ENCODE measurements at places on chromosomes 2 and 18. TPM values are rescaled to one million over a fixed set of nuclear protein-coding genes. Genes with fewer than 3 reads are reported as not detected.

LRPPRC gene
- 56.6 TPM for total RNA-seq

LOXL3 gene
- 0.94 TPM for total RNA-seq

EDAR gene
- total RNA-seq, result not detected

KCNF1 gene
- 0.20 TPM for total RNA-seq

HAAO gene
- total RNA-seq, result not detected

DNAJB2 gene
- 11.6 TPM for total RNA-seq

ABCG8 gene
- total RNA-seq, result not detected

ADGRF3 gene
- total RNA-seq, result 0.05 TPM

KCNIP3 gene
- total RNA-seq, result 0.15 TPM

LYPD6 gene
- total RNA-seq, result 3.9 TPM

TOGARAM2 gene
- total RNA-seq, result not detected

SLC14A1 gene
- total RNA-seq, result not detected

UGT1A8 gene
- not detected for total RNA-seq

KYNU gene
- 7.9 TPM for total RNA-seq

ECEL1 gene
- total RNA-seq, result not detected

SIX3 gene
- total RNA-seq, result not detected

CLEC4F gene
- total RNA-seq, result 0.10 TPM

UGT1A7 gene
- total RNA-seq, result not detected

FAM161A gene
- total RNA-seq, result 1.5 TPM

MRO gene
- not detected for total RNA-seq

Data from mammary microvascular endothelial cell (primary cell).